LHCN-M2 (cell line): ENCODE measurements at places on chromosomes 6 and 20.

DNA sequence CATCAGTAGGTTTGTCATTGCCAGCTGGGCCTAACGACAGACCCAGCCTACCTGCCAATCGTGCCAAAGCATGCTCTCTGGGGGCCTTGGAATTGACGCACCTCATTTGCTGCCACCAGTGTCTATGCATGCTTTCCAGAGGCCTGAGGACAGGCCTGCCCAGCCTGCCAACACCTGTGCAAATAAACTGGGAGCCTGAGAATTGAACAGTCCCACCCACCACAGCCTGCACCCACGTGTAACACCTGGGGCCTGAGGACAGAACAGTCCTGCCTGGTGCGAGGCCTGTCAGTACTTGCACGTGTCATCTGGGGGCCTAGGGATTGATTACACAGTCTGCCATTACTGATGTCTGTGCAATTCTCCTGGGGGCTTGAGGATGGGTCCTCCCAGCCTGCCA lies 6.2 kb upstream of the RNF217 start:
- DNase-seq = no peak

GRCh38 chr20:23362392-23363256 lies 642 bp downstream of the GZF1 start:
- DNase-seq = peak; percentile 58

DNA sequence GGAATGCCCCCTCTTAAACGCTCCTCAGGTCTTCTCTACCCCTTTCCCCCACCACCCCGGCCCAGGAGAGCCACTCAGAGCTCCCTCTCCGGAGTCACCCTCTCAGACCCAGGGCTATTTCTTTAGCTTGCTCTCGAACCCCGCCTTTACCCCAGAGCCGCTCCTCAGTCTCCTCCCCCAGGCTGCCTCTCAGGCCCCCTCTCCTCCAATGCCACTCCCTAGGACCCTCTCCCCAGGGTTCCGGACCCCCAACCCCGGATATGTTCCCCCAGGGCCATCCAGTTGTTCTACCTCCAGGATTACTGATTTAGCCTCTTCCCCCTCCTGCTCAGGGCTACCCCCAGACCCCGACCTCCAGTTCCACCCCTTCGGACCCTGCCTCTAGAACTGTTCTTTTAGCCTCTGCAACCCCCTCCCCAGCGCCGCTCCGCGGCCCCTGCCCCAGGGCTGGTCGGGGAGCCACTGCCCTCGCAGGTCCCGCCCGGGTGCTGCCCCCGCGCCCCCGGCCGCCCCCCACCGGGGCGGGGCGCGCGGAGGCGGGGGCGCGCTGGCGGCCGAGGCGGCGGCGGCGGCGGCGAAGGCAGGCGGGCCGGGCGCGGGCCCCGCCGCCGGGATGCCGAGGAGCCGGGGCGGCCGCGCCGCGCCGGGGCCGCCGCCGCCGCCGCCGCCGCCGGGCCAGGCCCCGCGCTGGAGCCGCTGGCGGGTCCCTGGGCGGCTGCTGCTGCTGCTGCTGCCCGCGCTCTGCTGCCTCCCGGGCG lies at the start of gene MMP24:
MMP24 (plus strand) TSS at position 565 of the 758 bp plus-strand sequence; CDS start at position 614, 49 bp downstream.
- DNase-seq = no peak

DNA sequence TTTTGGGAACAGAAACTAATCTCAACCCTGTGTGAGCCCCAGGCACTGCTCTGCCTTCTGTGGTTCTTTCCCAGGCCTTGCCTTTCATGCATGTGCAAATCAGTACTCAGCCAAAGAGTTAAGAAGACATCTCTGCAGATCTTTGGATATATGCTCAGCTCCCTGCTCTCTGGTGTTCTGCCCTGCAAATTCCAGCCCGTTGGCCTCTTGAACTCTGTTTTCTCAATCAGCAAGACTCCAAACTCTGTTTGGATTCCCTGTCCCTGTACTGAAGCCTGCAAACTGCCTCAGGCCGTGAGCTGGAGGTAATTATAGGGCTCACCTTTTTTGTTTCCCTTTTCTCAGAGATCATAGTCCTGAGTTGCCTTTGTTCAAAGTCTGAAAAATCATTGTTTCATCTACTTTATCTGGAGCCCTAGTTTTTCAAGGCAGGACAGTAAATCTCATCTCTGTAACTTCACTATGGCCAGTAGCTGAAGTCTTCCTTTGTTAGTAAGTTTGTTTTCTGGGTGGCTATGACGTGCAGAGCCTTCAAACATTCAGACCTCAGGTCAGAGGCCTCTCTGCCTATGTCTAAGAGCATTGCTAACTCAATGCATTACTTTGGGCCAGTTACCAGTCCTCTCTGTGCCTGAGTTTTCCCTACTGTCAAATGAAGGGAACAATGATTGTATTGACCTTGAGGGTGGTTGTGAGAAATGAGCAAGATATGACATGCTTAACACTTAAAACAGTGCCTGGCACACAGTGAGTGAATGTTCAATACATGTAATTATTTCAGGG lies 15.9 kb upstream of the MDFI start:
- no peak for DNase-seq

- no peak for DNase-seq
These were observed 647.3 kb upstream of the DEFB115 start for GRCh38 chr20:30610029-30610693.

GRCh38 chr6:47653706-47654105 lies 44.7 kb upstream of the ADGRF4 start:
- DNase-seq = no peak

DNA sequence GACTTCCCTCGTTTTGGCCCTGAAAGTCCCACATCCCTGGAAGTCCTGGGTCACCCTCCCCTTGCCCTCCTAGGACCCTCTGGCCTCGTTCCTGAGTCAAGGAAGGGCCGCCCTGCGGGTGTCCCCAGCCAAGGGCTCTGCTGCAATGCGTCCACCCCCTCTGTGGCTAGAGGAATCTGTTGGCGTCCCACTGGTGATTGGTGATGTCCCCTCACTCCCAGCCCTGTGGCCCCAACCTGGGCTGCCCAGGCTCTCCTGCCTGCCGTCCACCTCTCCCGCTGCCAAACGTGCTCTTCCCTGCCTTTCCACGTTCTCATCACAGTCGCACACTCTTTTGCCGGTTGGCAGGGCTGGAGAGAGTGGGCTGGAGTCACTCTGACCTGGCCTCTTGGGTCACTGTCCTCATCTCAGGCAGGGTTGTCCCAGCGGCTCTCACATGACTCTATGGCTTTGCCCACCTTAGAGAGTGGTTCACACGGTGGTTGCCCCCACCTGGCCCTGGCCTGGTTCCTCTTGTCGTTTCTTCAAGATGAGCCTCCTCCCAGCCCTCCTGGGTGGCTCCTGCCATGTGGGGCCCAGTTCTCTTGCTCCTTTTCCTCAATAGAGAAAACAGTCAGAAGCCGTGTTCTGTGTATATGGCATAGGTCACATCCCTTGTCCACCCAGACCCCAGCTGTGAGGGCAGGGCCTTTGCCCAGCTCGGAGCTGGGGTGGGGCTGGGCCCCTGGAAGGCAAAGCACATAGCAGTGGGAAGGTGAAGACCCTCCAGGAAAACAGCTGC lies 100.9 kb downstream of the TMEM242 start:
- DNase-seq = no peak

DNA sequence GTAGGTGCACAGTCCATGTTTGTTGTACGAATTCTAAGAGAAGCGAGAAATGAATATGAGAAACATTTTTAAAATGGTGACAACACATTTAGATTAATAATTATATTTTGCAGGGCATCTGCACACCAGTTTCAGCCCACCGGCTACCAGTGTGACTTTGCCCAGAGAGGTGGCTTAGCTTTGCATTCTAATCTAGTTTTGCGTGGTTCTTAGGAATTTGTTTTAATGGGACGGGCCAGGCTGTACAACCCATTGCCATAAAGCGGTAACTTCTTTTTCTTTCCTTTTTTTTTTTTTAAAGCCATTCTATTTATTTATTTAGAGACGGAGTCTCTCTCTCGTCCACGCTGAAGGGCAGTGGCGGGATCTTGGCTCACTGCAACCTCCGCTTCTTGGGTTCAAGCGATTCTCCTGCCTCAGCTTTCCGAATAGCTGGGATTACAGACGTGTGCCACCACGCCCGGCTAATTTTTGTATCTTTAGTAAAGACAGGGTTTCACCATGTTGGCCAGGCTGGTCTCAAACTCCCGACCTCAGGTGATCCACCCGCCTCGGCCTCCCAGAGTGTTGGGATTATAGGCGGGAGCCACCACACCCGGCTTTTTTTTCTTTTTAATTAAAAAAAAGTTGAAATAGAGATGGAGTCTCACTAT lies 829 bp downstream of the MANBAL start:
- DNase-seq = no peak

DNA sequence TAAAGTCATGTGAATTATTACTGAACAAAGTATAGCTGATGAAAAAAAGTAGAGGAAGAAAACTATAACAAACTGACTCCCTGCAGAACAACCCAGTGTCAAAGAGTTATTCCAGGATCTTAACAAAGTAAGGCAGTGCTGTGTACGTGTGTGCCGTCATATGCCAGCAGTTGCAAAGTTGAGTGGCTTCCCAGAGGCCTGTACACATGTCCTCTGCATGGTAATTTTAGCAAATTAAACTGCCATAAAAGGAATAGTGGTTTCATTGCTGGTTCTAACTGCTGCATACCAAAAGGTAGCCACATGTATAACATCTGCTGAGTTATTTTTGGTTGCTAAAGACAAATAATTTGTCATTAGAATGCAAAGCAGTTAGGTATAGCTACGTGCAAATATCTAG lies 44.8 kb downstream of the RIPOR2 start:
- DNase-seq = no peak
